ENCODE measurements at places on chromosomes 2 and 18.

GRCh38 chr2:150485871-150486538, 1.5 kb downstream of the RND3 start:
- H3K36me3 ChIP-seq, result peaks cover 47% of the 10 kb centered on the region
- peak; percentile 85 for DNase-seq
- peak overlapping the region; percentile 96 for H3K4me3 ChIP-seq
- H3K4me1 ChIP-seq, result no peaks in the 10 kb centered on the region
- H3K27me3 ChIP-seq, result no peaks in the 10 kb centered on the region

DNA sequence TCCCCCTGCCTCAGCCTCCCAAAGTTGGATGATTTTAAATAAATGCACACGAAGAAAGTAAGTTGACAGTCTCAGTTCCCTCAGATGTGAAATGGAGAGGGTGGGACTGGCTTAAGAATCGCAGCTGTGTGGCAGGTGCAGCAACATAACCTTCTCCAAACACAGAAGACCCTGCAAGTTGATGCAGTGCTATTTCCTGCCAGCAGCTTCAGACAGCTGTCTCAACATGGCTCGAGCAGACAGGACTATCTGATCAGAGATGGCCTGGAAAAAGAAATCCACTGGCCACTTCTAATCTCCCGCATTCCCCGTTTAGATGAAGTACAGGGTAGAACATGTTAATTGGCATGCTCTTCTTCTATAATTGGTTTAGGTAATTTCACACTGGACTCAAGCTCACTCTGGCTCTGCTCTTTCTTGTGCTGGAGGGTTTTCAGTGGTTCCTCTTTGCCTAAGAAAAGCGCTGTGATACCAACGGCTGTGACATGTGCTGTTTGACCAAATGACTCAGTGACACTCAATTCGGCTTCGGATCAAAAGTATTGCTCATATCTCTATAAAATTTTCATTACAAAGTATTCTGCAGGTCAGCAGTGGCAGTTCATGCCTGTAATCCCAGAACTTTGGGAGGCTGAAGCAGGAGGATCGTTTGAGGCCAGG, 40.2 kb downstream of the MYOM1 start:
- H3K36me3 ChIP-seq, result no peaks in the 10 kb centered on the region
- no peak overlapping the region for H3K27ac ChIP-seq
- DNase-seq, result no peak
- H3K4me3 ChIP-seq, result no peak overlapping the region
- no peaks in the 10 kb centered on the region for H3K27me3 ChIP-seq
- H3K4me1 ChIP-seq, result peaks cover 1% of the 10 kb centered on the region

- H3K4me3 ChIP-seq, result no peak overlapping the region
- H3K27me3 ChIP-seq, result no peaks in the 10 kb centered on the region
- no peak for DNase-seq
- H3K27ac ChIP-seq, result no peak overlapping the region
- H3K36me3 ChIP-seq, result no peaks in the 10 kb centered on the region
Measured at GRCh38 chr2:14072338-14072737, 560.2 kb upstream of the LRATD1 start.

GRCh38 chr2:85623991-85624390, 8.0 kb downstream of the USP39 start:
- DNase-seq, result no peak
- no peak overlapping the region for H3K27ac ChIP-seq
- peaks cover 58% of the 10 kb centered on the region for H3K36me3 ChIP-seq

GRCh38 chr2:99787769-99788382, 298.1 kb upstream of the REV1 start:
- no peaks in the 10 kb centered on the region for H3K4me1 ChIP-seq
- H3K27me3 ChIP-seq, result no peaks in the 10 kb centered on the region
- no peaks in the 10 kb centered on the region for H3K36me3 ChIP-seq
- no peak overlapping the region for H3K4me3 ChIP-seq

GRCh38 chr2:231167745-231168459, 30.5 kb upstream of the ARMC9 start:
- no peak overlapping the region for H3K4me3 ChIP-seq
- H3K36me3 ChIP-seq, result peaks cover 9% of the 10 kb centered on the region
- H3K27ac ChIP-seq, result no peak overlapping the region
- no peak for DNase-seq
- no peaks in the 10 kb centered on the region for H3K27me3 ChIP-seq

DNA sequence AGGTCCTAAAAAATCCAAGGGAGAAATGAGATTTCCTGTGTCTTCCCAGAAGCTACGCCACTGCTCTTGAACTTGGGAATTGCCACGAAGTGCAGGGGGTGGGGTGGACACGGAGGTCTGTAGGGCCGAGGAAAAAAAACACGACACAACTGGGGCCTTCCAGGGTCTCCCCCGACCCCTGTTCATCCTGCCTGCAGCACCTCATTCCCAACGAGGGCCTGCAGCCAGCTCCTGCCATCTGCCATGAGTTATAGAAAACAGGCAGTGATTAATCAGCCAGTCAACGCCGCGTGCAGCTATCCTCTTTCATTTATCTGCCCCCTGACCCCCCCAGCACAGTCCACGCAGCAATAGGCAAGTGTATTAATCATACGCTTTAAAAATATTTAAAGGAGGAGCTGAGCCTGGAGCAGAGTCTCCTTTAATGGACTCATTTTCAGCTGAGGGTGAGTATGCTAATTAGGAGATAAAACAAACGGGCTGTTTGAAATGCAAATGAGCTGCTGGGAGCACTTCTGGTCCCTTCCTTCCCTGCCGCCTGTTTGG, 209.9 kb downstream of the TFCP2L1 start:
- peak; percentile 96 for DNase-seq
- H3K36me3 ChIP-seq, result no peaks in the 10 kb centered on the region
- peaks cover 23% of the 10 kb centered on the region for H3K27me3 ChIP-seq
- peaks cover 18% of the 10 kb centered on the region for H3K4me1 ChIP-seq

- H3K27me3 ChIP-seq, result peaks cover 54% of the 10 kb centered on the region
- H3K4me3 ChIP-seq, result peak overlapping the region; percentile 81
- no peak overlapping the region for H3K27ac ChIP-seq
- DNase-seq, result peak; percentile 82
- H3K4me1 ChIP-seq, result peaks cover 3% of the 10 kb centered on the region
Measured at GRCh38 chr2:206275312-206276055, 1.0 kb downstream of the ZDBF2 start.

DNA sequence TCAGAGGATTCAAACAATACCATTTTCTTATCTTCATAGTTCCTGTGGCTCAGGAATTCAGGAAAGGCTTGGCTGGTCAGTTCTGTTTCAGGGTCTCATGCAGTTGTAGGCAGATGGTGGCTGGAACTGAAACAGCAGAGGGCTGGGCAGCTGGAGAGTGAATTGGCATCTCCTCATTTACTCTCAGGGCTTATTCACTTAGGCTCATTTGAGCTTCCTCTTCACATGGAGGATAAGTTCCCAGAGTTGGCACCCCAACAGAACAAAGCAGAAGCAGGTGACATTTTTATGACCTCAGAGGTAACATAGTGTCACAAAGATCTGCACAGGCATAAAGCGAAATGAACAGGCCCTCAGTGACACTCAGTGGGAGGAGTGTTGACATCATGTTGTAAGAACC, 66.1 kb downstream of the RBBP8 start:
- no peak overlapping the region for H3K27ac ChIP-seq
- H3K36me3 ChIP-seq, result peaks cover 20% of the 10 kb centered on the region
- DNase-seq, result no peak

GRCh38 chr2:149175956-149176355, 137.5 kb downstream of the LYPD6B start:
- H3K4me1 ChIP-seq, result no peaks in the 10 kb centered on the region
- no peak overlapping the region for H3K4me3 ChIP-seq
- DNase-seq, result peak; percentile 71
- H3K27ac ChIP-seq, result no peak overlapping the region
- no peaks in the 10 kb centered on the region for H3K27me3 ChIP-seq
- no peaks in the 10 kb centered on the region for H3K36me3 ChIP-seq

GRCh38 chr2:38076710-38077430, 919 bp upstream of the CYP1B1 start:
- peak; percentile 98 for DNase-seq
- no peaks in the 10 kb centered on the region for H3K27me3 ChIP-seq
- H3K27ac ChIP-seq, result peak overlapping the region; percentile 92
- peaks cover 29% of the 10 kb centered on the region for H3K36me3 ChIP-seq
- H3K4me1 ChIP-seq, result peaks cover 12% of the 10 kb centered on the region

DNA sequence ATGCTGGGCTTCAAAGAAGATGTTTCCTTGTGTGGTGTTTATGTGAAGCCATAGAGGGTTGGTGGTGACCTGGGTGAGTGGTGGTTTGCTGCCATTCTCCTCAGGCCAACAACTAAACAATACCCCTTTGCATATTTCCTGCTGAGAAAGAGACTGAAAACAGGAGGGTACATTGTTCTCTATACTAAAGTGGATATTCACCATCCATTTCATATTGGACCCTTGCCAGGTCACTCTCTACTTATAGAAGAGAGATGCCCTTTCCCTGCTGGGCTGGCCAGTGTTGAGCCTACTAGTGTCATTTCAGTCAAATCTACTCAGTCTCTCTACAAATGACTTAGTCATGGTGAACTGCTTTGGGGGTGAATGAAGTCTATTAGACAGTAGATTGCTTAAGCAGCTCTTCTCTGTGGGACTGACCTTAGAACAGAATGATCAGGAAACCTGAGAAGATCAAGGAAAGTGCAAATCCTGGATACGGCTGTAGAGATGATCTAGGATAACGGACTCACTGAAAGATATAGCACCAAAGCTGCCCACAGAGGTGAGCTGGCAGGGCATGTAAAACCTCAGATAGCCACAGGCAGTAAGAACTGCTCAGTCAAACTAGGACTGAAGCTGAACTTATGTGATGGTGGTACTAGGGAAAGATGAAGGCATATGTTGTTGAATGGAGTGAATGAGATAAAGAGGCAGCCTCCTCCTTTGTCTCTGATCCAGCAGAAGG, 154.9 kb downstream of the MYO3B start:
- DNase-seq, result no peak
- peaks cover 13% of the 10 kb centered on the region for H3K27me3 ChIP-seq
- H3K4me3 ChIP-seq, result no peak overlapping the region
- no peak overlapping the region for H3K27ac ChIP-seq
- no peaks in the 10 kb centered on the region for H3K4me1 ChIP-seq
- no peaks in the 10 kb centered on the region for H3K36me3 ChIP-seq

GRCh38 chr18:49487711-49488310, 777 bp upstream of the C18orf32 start:
- H3K27me3 ChIP-seq, result no peaks in the 10 kb centered on the region
- DNase-seq, result peak; percentile 10
- peaks cover 11% of the 10 kb centered on the region for H3K4me1 ChIP-seq
- H3K27ac ChIP-seq, result peak overlapping the region; percentile 94
- H3K36me3 ChIP-seq, result peaks cover 53% of the 10 kb centered on the region
- H3K4me3 ChIP-seq, result peak overlapping the region; percentile 98

DNA sequence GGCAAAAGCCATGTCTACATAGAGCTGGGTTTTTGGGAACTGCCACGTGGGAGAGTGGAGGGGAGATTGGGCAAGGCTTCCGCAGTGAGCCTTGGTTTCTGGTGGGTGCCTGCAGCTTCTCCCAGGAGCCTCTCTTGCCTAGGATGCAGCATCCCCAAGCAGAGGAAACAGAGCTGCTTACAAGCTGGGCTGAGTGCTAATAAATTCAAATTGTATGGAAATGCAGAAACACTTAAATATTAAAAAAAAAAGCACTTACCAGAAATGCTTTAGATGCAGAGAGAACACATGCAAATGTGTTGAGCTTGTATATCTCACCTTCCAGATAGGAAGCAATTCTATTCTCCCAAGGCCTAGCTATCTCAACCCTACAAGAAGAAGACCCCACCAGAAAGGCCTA, 96.0 kb upstream of the ST3GAL5 start:
- no peaks in the 10 kb centered on the region for H3K36me3 ChIP-seq
- H3K27me3 ChIP-seq, result no peaks in the 10 kb centered on the region
- no peak overlapping the region for H3K27ac ChIP-seq
- no peak overlapping the region for H3K4me3 ChIP-seq
- H3K4me1 ChIP-seq, result peaks cover 3% of the 10 kb centered on the region

DNA sequence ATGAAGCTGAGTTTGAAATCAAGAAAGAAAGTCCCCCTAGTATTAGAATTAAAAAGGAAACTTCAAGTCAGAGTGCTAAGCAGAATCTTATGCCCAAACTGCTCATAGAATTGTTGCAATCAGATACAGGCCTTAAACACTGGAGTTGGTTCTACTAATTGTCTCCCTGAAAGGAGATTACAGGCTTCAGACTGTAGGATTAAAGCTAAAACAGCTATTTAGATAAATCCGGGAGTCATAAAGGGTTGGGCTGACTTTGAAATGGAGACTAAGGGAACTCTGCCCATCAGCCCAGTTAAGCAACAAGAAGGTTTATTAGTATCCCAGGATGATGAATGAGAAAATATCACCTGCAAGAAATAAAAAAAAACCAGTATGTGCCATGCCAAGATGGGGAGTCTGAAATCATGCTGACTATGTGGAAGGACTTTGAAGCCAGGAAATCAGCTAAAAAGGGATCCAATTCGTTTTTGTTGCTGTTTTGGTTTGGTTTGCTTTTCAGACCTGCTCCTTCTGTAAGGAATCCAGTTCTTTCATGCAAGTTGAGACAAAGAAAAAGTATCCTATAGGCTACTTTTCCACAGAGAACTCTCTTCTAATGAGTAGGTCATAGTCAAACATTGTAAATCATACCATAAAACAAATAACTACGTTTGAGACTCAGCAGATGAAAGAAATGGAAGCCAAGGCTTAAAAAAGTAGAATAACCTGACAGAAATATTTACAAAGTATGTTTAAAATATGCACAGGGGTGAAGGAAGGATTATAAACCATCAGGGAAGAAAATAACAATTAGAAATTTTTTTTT, 37.6 kb upstream of the MSTN start:
- H3K4me3 ChIP-seq, result no peak overlapping the region
- no peaks in the 10 kb centered on the region for H3K27me3 ChIP-seq
- H3K4me1 ChIP-seq, result no peaks in the 10 kb centered on the region
- no peaks in the 10 kb centered on the region for H3K36me3 ChIP-seq
- H3K27ac ChIP-seq, result no peak overlapping the region

DNA sequence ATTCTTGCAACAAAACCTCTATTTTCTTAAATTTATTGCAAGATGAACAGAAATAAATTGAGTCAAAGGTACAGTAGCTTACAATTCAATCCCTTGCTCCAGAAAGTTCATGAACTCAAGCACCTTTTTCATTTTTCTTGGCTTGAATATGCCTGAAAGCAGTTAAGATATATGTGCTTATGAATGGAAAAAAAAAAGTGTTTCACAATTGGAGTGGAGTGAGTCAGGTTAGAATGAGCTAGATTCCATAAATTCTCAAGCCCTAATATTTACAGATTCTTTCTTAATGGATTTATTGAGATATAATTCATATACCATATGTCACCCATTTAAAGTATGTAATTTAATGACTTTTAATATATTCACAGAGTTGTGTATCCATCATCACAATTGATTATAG, 39.6 kb upstream of the NEMP2 start:
- H3K27ac ChIP-seq, result no peak overlapping the region
- H3K36me3 ChIP-seq, result no peaks in the 10 kb centered on the region
- H3K4me3 ChIP-seq, result no peak overlapping the region
- peaks cover 1% of the 10 kb centered on the region for H3K4me1 ChIP-seq
- DNase-seq, result no peak

DNA sequence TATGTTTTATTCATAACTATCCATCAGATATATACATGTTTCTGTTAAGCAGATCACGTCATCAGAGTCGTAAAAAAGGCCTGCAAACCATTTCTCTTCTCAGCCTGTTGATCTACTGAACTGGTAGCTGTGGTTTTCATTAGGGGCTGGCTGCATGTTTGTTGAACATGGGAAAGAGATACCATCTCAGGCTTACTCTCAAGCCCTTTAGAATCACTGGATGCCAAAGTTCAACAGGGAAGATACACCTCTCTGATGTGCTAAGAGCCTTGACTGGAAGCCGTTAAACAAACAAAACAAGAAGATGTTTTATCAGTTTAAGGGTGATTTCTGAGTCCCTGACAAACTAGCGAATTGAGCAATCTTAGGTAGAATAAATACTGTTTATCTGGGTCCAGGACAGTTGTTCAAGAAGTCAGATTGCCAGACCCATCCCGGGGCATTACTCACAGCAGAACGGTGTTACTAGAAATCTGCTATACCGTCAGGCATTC, 94.5 kb upstream of the LMAN1 start:
- DNase-seq, result no peak
- H3K27me3 ChIP-seq, result peaks cover 18% of the 10 kb centered on the region
- peaks cover 1% of the 10 kb centered on the region for H3K4me1 ChIP-seq
